ENCODE measurements at places on chromosomes 5 and 9.

- H3K27me3 ChIP-seq, result no peaks in the 10 kb centered on the region
- DNase-seq, result no peak
- H3K27ac ChIP-seq, result no peak overlapping the region
- H3K4me1 ChIP-seq, result peaks cover 4% of the 10 kb centered on the region
- H3K36me3 ChIP-seq, result peaks cover 3% of the 10 kb centered on the region
- no peak overlapping the region for H3K4me3 ChIP-seq
Measured at GRCh38 chr5:102796009-102796408, 40.9 kb downstream of the PAM start.

- H3K4me3 ChIP-seq, result no peak overlapping the region
- no peak for DNase-seq
- no peaks in the 10 kb centered on the region for H3K27me3 ChIP-seq
- no peaks in the 10 kb centered on the region for H3K4me1 ChIP-seq
- no peak overlapping the region for H3K27ac ChIP-seq
- H3K36me3 ChIP-seq, result no peaks in the 10 kb centered on the region
Measured at GRCh38 chr9:105860516-105860915, 166.2 kb downstream of the TMEM38B start.

DNA sequence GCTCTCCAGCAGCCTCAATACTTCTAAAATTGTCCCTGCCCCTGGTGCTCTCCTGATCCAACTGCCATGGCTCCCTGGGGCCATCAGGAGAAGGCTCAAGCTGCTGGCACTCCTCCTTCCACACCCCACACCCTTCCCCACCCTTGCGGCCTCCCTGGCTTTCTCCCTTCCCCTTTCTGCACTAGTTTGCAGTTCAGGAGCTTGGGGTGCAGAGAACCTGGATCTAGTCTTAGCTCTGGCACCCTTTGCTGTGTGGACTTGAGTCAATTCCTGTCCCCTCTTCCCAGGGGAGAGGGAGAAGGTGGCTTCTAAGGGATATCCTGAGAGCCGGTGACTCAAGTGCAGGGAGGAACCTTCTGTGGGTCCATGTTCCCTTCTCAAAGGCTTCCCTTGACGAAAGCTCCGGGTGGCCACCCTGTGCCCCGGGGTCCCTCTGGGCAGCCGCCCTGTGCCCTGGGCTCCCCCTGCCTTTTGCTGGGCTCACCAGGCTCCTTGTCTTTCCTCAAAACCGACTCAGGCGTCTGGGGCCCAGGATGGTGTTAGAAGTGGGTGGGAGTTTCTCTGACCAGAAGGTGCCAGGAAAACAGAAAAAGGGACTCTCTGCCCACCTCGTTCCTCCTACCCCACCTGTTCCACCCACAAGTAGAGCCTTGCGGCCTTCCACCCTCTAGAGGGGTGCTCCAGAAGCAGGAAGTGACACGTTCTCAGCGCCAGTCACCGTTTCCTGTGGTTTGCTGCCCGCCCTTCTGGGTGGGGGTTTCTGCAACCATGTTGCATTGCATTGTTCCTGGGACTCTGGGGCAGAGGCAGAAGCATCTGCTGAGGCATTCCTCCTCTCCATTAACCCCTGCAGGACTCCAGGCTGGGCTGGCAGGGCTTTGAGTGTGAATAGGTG lies 15.0 kb downstream of the GLIPR2 start:
- no peak overlapping the region for H3K4me3 ChIP-seq
- peaks cover 36% of the 10 kb centered on the region for H3K4me1 ChIP-seq
- peaks cover 8% of the 10 kb centered on the region for H3K36me3 ChIP-seq
- H3K27me3 ChIP-seq, result no peaks in the 10 kb centered on the region
- peak; percentile 87 for DNase-seq
- H3K27ac ChIP-seq, result peak overlapping the region; percentile 8

DNA sequence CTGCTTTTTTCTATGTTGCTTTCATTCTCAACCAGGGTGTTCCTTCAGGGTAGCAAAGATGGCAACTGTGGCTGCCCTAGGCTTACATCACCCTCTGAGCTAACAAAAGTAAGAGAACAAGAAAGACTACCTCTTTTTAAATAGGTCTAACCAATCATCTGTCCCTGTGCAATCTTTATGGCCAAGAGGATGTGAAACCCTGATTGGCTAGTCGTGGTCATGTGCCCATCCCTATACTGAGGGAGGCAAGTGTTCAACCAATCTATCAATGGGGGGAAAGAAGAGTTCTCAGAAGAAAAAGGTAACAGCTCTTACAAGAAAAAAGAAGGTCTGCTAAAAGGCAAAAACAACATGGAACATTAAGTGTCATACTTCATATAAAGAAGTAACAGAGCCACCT lies 11.7 kb upstream of the SNCAIP start:
- H3K27ac ChIP-seq, result no peak overlapping the region
- no peaks in the 10 kb centered on the region for H3K27me3 ChIP-seq
- DNase-seq, result no peak
- H3K36me3 ChIP-seq, result no peaks in the 10 kb centered on the region
- H3K4me3 ChIP-seq, result no peak overlapping the region

GRCh38 chr9:101369286-101369685 lies 15.5 kb downstream of the BAAT start:
- H3K27me3 ChIP-seq, result no peaks in the 10 kb centered on the region
- DNase-seq, result no peak
- H3K4me1 ChIP-seq, result peaks cover 2% of the 10 kb centered on the region
- no peaks in the 10 kb centered on the region for H3K36me3 ChIP-seq
- H3K27ac ChIP-seq, result peak overlapping the region; percentile 50
- H3K4me3 ChIP-seq, result no peak overlapping the region

GRCh38 chr9:12717907-12718306 lies 24.7 kb downstream of the TYRP1 start:
- no peak overlapping the region for H3K4me3 ChIP-seq
- H3K4me1 ChIP-seq, result peaks cover 4% of the 10 kb centered on the region
- no peak for DNase-seq
- no peaks in the 10 kb centered on the region for H3K36me3 ChIP-seq
- no peaks in the 10 kb centered on the region for H3K27me3 ChIP-seq

DNA sequence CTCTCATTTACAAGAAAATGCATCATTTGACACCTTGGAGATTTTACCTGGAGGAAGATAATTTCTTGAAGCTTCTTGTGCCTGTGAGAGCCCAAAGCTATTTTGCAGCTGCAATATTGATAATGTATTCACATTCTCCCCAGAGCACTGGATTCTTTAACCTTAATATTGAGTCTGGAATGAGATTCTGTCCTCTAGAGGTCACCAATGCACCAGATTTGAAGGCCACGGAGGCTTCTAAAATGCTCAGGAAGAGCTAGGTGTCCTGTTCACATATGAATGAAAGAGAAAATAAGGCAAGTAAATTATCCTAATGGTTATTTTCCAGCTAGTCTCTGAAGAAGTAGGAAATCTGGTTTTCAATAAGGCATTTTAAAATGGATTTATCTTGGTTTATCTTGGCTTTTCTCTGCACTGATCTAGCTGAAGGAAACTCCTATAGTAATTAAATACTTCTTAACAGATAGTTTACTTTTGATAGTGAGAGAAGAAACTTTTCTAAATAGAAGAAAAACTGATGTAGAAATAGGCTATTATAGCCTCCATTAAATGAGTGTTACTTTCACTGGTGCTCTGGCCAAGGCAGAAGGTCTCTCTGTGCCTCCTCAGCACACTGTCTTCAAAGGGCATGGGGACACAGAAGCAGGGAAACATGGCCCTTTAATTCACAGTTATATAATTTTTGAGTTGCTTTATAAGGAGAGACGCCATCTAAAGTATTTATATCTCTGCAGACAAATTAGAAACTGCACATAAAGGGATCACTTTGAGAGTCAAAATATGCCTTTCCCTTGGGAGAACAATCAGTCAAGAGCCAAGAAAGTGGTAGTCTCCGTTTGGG lies 297.0 kb upstream of the ACTBL2 start:
- H3K36me3 ChIP-seq, result no peaks in the 10 kb centered on the region
- no peak overlapping the region for H3K4me3 ChIP-seq
- peak; percentile 76 for DNase-seq
- peaks cover 1% of the 10 kb centered on the region for H3K4me1 ChIP-seq
- no peaks in the 10 kb centered on the region for H3K27me3 ChIP-seq
- no peak overlapping the region for H3K27ac ChIP-seq

DNA sequence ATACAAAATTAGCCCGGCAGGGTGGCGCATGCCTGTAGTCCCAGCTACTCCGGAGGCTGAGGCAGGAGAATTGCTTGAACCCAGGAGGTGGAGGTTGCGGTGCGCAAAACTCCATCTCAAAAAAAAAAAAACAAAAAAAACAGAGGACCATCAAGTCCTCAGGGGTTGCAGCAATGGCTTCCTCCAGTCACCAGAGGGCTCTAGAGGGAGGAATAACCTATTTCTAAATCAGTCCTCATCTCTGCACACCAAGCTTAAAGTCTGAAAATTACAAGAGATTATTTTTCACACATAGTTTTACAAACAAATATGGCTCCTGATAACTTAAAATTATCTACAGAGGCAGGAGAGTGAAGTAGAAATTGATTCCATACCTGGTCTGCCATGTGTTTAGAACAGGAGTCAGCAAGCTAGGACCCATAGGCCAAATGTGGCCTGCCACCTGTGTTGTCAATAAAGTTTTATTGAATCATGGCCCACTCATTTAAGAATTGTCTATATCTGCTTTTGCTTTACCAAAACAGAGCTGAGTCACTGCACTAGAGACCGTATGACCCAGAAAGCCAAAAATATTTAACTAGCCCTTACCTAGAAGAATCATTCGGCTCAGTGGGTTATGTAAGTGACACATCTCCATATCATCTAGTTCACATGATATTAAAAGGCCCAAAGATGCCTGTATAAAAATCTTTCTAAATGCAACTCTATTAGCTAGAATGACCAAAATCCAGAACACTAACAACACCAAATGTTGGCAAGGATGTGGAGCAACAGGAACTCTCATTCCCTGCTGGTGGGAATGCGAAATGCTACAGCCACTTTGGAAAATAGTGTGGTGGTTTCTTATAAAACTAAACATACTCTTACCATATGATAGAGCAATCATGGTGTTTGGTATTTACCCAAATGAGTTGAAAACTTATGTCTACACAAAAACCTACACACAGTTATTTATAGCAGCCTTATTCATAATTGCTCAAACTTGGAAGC lies 207.7 kb downstream of the FRMD3 start:
- no peak overlapping the region for H3K4me3 ChIP-seq
- H3K36me3 ChIP-seq, result no peaks in the 10 kb centered on the region

DNA sequence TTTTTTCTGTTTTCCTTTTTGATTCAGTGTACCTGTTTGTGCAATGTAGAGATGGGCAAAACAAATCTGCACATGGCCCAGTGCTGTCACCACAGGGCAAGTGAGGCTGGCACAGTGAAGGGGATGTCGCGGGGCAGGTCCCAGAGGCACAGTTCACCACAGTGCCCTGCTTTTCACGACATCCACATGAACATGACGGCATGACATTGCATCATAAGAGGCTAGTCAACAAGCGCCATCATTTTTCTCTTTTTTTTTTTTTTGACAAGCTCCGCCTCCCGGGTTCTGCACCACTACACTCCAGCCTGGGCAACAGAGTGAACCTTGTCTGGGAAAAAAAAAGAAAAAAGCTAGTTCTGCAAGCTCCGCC lies 42.9 kb upstream of the VDAC1 start:
- H3K27ac ChIP-seq, result no peak overlapping the region
- no peaks in the 10 kb centered on the region for H3K4me1 ChIP-seq
- H3K4me3 ChIP-seq, result no peak overlapping the region

DNA sequence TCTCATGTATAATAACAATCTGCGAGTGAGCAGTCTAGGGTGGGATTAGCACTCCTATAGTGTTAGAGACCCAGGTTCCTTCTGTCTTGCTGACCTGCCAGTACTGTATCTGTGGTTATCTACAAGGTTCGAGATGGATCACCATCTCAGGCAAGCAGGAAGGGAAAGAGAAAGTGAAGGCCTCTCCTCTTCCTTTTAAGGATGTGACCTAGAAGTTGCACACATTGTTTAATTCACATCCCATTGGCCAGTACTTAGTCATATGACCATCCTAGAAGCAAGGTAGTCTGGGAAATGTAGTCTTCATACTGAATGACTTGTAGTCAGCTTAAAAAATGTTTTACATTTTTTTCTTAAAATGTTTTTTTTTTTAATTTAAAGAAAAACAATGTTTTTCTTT lies 168.6 kb downstream of the CARTPT start:
- H3K27ac ChIP-seq, result no peak overlapping the region
- DNase-seq, result peak; percentile 91

GRCh38 chr9:28961623-28962022 lies 1388.3 kb upstream of the C9orf72 start:
- no peak for DNase-seq
- no peaks in the 10 kb centered on the region for H3K27me3 ChIP-seq
- no peak overlapping the region for H3K4me3 ChIP-seq
- no peaks in the 10 kb centered on the region for H3K4me1 ChIP-seq

- H3K4me1 ChIP-seq, result peaks cover 19% of the 10 kb centered on the region
- H3K27ac ChIP-seq, result no peak overlapping the region
- H3K36me3 ChIP-seq, result no peaks in the 10 kb centered on the region
- H3K4me3 ChIP-seq, result no peak overlapping the region
Measured at GRCh38 chr9:136629879-136630661, 32.6 kb upstream of the EGFL7 start.

DNA sequence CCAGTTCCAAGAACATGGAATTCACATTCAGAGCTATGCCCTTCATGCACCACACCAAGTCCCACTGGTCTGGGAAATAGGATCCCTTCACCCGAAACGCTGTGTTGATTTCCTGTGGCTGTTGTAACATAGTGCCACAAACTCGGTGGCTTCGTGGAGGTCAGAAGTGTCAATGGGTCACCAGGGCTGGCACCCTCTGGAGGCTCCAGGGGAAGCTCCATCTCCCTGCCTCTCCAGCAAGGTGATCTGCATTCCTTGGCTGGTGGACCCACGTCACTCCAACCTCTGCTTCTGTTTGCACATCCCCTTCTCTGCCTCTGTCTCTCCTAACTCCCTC lies 28.9 kb upstream of the ALDH1B1 start:
- peaks cover 34% of the 10 kb centered on the region for H3K4me1 ChIP-seq
- H3K27me3 ChIP-seq, result no peaks in the 10 kb centered on the region
- no peak for DNase-seq
- no peaks in the 10 kb centered on the region for H3K36me3 ChIP-seq

GRCh38 chr5:93575461-93576414 lies 5.3 kb downstream of the NR2F1-AS1 start:
- H3K4me1 ChIP-seq, result peaks cover 28% of the 10 kb centered on the region
- H3K27ac ChIP-seq, result no peak overlapping the region
- H3K4me3 ChIP-seq, result no peak overlapping the region
- peaks cover 8% of the 10 kb centered on the region for H3K27me3 ChIP-seq

DNA sequence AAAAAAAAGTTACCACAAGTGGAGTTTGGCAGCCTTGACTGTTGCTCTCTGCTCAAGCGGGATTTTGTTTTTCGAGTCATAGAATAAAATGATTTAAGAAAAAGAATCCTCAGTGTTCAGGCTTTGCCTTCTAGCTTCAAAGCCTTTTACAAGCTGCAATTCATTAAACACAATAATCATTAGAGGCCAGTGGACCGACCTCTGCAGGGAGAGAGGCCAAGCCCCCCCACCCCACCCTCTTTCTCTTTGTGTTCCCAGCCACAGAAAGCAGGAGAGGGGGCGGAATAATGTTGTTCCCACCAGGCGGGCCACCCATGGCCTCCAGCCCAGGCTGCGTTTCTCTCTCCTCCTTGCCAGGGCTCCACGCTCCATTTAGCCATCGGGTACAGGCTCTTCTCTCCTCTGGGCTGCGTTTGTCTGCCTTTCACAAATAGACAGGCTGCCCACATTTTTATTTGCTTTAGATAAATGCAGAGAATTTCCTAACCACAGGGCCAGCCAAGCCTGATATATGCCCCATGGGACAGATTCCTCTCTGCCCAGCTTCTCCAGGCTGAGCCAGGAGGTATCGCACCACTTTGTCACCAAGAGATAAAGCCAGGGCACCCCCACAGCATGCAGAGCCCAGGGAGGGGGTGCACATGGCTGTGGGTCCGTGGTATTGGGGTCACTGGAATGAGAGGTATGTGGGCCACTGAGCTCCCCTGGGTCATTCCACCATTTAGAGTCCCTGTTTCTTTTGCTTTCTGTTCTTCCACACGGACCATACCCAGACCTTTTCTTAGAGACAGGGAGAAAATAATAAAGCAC lies 318.8 kb downstream of the PIK3R1 start:
- no peaks in the 10 kb centered on the region for H3K36me3 ChIP-seq
- no peak for DNase-seq
- no peak overlapping the region for H3K27ac ChIP-seq
- peaks cover 8% of the 10 kb centered on the region for H3K4me1 ChIP-seq
- no peak overlapping the region for H3K4me3 ChIP-seq

Data from mesenchymal stem cell (in vitro differentiated cells and primary cell).